ENCODE measurements at places on chromosomes 11 and 22.

DNA sequence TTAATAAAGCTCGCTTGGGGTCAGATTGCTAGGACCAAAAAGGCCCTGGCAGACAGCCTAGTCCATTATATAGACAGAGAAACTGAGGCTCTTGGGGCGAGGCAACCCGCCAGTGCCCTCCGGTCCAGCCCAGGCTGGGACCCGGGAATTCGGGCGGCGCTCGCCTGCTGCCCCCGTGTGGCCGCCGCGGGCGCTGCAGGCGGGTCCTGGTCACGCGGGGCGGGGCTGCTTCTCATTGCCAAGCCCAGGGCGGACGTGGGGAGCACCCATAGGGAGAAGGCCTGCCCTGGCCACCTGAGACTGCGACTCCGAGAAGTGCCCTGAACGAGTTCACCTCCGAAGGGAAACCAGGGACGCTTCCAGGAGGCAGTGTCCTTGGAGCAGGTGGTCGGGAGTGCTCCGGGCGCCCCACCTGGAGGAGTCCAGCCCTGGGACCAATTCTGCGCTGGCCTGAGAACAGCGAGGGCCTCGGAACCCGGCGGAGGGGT is 36.0 kb upstream of the CSNK1E start:
- DNase-seq, result peak; percentile 88

GRCh38 chr11:65537296-65537597 is 12.4 kb downstream of the SCYL1 start:
- DNase-seq, result no peak

DNA sequence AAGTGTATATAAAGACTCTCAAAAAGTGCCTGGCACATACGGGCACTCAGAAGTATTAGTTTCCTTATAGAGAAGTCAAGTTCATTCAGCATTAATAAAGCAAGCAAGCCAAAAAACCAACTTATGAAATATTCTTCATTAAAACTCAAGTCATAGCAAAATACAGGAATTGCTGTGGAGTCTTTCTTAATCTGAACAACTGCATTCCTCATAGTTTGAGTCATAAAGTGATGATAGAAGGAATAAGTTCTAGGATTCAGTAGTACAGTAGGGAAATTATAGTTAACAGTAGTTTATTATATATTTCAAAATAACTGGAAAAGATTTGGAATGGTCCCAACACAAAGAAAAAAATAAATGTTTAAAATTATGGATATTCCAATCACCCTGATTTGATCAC is 200.3 kb downstream of the C11orf91 start:
- DNase-seq, result no peak

GRCh38 chr22:23387827-23388516 is 192.1 kb downstream of the IGLL1 start:
- DNase-seq, result no peak

- DNase-seq, result peak; percentile 16
Measured at GRCh38 chr11:2940921-2941821, 12.0 kb upstream of the PHLDA2 start.

DNA sequence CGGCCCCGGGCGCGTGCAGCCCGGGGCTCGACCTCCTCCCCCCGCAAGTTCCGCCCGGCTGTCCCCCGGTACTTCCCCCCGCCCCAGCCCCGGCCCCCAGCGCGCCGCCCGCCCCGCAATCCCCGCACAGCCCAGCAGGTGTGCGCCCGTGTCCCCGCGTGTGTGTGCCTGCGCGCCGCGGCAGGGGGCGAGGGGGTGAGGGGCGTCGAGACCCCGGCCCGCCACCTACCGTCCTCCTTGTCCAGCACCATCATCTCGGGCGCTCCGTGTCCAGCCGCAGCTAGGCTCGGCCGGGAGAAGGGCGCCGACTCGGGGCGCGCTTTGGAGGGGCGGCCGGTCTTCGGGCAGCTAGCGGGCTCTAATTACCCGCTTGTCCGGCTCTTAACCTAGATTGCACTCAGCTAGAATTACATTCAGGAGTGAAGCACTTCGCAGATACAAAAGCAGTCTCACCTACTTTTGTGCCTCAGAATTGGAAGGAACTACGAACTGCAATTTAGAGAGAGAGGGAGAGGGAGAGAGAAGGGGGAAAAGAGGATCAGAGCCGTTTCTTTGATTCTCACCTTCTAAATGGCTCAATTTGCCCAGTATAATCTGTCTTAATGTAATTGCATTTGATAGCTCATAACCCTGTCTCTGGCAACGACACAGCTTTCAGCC is 439 bp downstream of the LMO1 start:
- no peak for DNase-seq

- peak; percentile 87 for DNase-seq
Measured at GRCh38 chr22:36180038-36180880, 19.7 kb upstream of the APOL3 start.

DNA sequence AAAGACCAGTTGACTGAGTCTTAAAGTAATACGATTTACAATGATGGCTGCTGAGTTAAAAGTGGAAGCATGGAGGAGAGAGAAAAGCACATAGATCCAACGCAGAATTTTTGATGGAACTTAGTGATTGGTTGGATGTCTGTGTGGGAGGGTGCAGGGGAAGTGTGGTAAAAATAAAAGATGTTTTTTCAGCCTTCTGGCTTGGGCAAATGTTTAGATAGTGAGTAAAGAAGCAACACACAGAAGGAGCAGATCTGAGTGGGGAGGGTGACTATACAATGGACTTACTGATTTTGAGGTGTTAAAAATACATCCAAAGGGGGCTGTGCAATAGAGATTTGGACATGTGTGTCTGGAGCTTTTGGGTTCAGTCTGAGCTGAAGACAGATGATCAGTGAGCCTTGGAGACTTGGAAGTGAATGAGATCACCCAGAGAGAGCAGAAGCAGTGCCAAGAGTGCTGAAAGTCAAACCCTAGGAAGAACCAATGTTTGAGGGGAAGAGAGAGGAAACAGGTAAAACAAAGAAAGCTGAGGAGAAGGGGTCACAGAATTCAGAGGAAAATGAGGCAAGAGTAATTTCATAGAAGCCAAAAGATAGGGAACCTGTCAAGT is 8.6 kb downstream of the GRIA4 start:
- no peak for DNase-seq

GRCh38 chr22:37804881-37805809 is 2.6 kb upstream of the GCAT start:
- peak; percentile 57 for DNase-seq

- DNase-seq, result no peak
Measured at GRCh38 chr22:25598609-25599008, 34.1 kb downstream of the GRK3 start.

GRCh38 chr11:2520736-2521035 is 75.9 kb downstream of the KCNQ1 start:
- no peak for DNase-seq

DNA sequence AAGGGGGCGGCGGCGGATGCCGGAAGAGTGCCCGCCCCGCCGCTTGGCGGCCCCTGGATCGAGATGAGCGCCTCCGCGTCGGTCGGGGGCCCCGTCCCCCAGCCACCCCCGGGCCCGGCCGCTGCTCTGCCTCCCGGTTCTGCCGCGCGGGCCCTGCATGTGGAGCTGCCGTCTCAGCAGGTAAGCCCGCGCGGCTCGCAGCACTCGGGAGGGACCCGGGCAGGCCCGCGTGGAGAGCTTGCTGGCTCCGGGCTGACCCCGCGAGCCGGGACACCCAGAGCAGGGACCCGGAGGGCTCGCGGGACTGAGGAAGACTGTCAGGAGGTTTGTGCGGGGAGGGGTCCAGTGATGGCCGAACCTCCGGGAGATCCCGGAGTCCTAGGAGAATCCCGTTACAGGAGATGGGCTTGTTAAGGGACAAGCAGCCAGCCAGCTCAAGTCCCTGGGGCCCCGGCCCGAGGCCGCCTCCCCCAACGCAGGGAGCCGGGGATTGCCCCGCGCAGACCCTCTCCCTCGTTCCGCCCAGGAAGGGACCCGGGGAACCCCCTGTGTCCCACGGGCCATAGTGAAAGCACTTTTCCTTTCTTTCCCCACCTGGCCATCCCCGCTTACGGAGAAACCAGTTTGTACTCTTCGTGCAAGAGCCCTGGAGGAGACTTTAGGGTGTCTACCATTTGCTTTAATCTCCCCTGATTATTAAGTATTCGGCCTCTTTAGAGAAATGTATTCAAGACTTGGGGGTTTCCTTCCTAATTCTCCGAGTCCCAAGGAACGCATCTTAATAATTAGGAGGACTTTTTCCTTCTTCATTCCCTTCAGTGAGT is 547 bp downstream of the UVRAG start:
- peak; percentile 28 for DNase-seq

DNA sequence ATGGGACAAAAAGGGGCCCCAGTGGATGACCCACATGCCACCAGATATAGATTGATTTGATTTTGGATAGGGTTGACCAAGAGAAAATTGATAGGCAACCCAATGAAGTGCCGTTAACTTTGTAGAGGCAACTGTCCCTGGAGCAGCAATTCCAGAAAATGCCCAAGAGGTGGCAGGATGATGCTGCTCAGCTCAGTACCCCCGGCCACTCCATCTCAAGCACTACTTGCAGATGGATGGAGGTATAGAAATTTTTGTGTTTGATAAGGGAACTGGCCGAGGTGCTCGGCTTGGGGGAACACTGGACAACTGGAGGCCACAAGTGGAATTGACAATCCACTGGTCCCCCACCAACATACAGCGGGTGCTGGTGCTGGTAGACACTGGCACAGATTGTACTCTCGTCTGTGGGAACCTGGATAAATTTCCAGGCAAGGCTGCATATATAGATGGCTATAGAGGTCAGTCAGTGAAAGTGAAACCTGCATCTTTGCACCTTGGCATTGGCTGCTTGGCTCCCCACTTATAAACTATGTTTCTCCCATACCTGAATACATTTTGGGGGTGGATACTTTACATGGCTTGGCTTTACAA is 86.3 kb downstream of the CCDC83 start:
- peak; percentile 49 for DNase-seq

GRCh38 chr22:29156507-29156906 is 49.2 kb upstream of the EMID1 start:
- DNase-seq, result peak; percentile 47

GRCh38 chr11:65212226-65212801 is 30.6 kb downstream of the CAPN1 start:
- no peak for DNase-seq

DNA sequence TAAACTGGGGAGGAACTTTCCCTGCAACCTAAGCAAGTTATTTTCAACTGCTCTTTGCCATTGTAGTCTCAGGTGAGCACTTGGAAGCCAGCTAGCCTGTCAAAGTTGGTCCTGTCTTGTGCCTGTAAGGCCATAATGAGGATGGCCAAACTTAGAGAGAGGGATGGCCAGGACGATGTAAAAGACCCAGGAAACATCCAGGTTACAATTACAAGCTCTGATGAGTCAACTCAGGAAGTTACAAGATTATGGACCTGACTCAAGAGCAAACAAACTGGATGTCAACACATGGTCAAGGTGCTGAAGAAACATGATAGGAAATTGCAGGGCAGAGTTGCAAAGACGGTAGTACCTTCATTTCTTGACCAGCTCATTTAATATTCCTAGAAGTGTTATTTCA is 1.6 kb downstream of the GTPBP1 start:
- no peak for DNase-seq

GRCh38 chr11:121559606-121560200 is 106.9 kb upstream of the SORL1-AS1 start:
- DNase-seq, result no peak

DNA sequence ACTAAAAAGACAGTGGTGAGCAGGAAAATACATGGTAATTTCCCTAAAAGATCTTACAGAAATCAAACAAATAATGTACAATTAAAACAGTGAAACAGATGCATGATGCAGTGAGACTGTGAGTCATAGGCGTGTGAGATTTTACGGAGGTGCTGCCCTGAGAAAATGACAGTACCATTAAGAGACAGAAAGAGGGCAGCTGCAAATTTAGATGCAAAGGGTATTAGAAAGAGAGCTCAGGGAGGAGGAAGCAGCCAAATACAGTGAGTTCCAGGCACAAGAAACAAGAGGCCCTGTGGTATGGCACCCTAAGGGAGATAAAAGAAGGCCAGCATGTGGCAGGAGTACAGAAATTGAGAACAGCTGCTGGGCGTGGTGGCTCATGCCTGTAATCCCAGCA is 88.5 kb upstream of the FIBIN start:
- DNase-seq, result no peak

GRCh38 chr11:58914821-58915543 is 24.3 kb upstream of the GLYATL1 start:
- no peak for DNase-seq

DNA sequence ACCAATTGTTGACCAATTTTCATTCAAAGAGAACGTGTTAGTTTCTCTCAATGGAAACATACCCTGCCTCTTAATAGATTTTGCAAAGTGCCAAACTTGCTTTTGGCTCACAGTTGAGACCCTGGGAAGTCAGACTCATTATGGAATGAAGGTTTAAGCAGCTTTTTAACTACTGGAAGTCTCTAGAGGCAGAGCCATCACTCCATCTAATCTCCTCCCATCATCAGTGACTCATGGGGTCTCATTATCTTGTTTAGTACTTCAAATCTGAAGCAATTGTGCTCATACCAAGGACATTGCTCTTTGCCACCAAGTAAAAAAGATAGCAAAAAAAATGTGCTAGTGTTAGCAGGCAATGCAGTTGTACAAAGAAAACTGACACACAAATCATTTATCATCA is 537.1 kb upstream of the LRRC4C start:
- no peak for DNase-seq

DNA sequence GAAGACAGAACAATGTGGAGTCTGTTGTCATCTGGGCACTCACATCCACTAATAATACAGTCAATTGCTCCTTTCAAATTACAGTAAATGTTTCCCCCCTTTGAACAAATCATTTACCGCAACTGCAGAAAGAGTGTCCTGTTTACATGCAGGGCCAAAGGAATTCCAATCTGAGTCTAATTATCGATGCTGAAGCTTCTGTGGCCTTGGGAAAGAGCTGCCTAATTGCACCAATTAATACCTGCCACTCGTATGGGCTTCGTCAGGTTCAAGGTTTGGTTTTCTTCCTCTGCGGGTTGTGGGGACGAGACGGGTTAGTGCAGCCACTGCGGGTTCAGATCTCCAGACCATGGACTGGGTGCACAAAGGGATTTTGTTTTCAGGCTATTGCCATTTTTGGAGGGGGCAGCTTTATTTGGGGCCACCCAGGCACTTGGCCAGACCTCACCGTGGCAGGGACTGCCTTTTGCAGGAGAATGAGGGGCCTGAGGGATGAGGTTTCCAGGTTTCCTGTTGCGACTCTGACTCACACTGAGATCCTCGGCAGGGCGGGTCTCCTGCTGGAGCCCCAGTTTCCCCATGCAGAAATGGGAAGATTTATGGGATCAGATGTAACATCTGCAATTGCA is 147.6 kb downstream of the MIAT start:
- no peak for DNase-seq

- DNase-seq, result no peak
Measured at GRCh38 chr11:95991545-95991944, 67.6 kb upstream of the MTMR2 start.

DNA sequence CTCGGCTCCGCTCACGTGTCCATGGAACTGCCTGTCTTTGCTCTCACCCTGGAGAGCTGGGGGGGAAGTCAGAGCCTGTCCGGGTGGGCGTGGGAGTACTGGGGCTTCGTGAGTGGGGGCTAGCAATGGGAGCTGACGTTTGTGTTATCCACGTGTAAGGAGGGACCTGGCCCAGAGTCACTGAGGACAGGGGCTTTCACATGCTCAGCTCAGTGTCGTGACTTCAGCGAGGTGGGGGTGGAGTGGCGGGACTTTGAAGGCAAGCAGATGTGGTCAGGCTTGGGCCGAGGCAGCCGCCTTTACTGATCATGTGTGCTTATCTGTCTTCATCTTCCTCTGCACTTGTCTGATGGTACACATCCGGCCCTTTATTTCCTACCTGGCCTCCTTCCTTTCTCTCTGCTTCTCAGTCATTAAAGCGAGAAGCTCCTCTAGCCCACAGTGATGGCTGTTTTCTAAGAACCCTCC is 113.1 kb upstream of the NNMT start:
- DNase-seq, result no peak

Measured in GM10248 (cell line).